ENCODE measurements at places on chromosomes 2 and 18. TPM values are rescaled to one million over a fixed set of nuclear protein-coding genes. Genes with fewer than 3 reads are reported as not detected.

The FSIP2 gene
- total RNA-seq: under 0.01 TPM

DNA sequence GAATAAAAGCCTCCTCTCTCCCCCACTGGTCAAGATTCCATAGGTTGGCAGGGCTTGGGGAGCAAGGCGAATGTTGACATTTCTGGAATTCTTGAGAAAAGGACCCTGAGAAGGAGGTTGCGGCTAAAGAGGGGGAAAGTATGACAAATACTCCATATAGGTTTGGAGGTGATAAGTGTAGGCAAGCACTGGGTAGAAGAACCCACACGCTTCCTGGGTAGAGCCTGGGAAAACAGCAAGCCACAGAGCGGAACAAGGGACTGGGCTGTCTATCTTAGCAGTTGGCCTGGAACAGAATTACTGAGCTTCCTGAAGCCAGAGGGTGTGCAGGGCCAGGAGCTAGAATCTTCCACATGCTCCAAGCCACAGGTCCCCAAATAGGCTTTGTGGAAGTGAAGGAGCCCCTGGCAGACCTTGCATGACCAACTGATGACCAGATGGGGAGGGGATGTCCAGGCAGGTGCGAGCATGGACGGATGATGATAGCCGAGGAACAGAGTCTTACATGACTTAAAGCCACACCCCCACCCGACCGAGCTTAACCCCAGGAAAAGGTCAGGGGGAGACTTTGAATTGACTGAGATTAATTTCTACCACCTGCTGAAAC is 9.9 kb downstream of the PRKAG3 start:
- no peak overlapping the region for H3K4me3 ChIP-seq
- no peak overlapping the region for H3K27ac ChIP-seq
- H3K36me3 ChIP-seq: peaks cover 21% of the 10 kb centered on the region
- DNase-seq: no peak
- H3K4me1 ChIP-seq: no peaks in the 10 kb centered on the region

- H3K4me1 ChIP-seq: peaks cover 8% of the 10 kb centered on the region
- no peak for DNase-seq
- H3K27me3 ChIP-seq: no peaks in the 10 kb centered on the region
- no peak overlapping the region for H3K4me3 ChIP-seq
Measured at GRCh38 chr2:30155202-30155601, 8.4 kb downstream of the YPEL5 start.

DNA sequence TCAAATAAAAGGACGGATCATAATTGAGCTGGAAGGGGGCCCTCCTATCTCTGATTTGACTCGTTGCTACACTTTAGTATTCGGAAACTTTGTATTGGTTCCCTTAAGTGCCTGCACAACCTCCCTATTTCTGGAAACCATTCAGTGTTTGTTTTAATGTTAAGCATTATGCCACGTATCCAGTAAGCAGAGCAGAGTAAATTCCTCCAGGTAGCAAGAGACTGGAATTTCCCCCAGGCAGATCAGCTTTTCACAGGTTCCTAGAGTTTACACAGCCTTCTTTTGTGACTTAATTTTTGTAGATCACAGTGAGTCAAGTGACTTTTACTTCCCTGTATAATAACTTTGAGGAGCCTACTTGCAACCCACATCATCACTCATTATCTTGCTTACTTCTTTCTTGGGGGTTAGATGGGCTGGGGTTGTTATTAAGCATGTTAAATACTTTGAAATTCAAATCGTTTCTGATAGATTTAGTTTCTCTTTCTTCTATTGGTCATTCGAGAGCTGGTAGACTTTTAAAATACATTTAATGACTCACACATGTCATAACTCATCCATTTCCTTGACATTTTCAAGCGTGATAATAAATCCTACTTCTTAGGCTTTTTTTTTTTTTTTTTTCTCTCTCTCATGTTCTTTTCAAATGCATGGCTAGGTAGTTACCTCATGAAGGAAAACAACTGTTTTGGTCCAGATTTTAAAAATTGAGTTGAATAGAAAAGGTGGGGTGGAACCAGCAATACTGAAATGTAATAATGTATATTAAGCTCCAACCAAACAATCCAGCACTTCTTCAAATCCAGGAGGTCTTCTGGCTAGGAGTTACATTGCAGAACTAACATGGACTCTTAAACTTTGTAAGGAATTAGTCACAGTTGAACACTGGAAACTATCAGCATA is 219.3 kb downstream of the NEDD4L start:
- H3K27ac ChIP-seq: no peak overlapping the region
- no peaks in the 10 kb centered on the region for H3K36me3 ChIP-seq
- DNase-seq: no peak
- H3K27me3 ChIP-seq: no peaks in the 10 kb centered on the region
- H3K4me1 ChIP-seq: no peaks in the 10 kb centered on the region

The STPG4 gene
- not detected for total RNA-seq

GRCh38 chr18:54269893-54270844 is 852 bp downstream of the POLI start:
- peaks cover 6% of the 10 kb centered on the region for H3K4me1 ChIP-seq
- peak overlapping the region; percentile 93 for H3K27ac ChIP-seq
- H3K27me3 ChIP-seq: no peaks in the 10 kb centered on the region
- no peaks in the 10 kb centered on the region for H3K36me3 ChIP-seq

- H3K27ac ChIP-seq: no peak overlapping the region
- H3K27me3 ChIP-seq: no peaks in the 10 kb centered on the region
- no peak for DNase-seq
- H3K4me1 ChIP-seq: peaks cover 11% of the 10 kb centered on the region
Measured at GRCh38 chr2:120552079-120552478, 183.6 kb upstream of the GLI2 start.

- no peaks in the 10 kb centered on the region for H3K4me1 ChIP-seq
- H3K36me3 ChIP-seq: no peaks in the 10 kb centered on the region
- H3K27me3 ChIP-seq: no peaks in the 10 kb centered on the region
- H3K4me3 ChIP-seq: no peak overlapping the region
Measured at GRCh38 chr2:165746501-165746900, 47.5 kb downstream of the GALNT3 start.

- no peak overlapping the region for H3K4me3 ChIP-seq
- no peak overlapping the region for H3K27ac ChIP-seq
- H3K36me3 ChIP-seq: peaks cover 14% of the 10 kb centered on the region
- H3K4me1 ChIP-seq: no peaks in the 10 kb centered on the region
- DNase-seq: no peak
Measured at GRCh38 chr2:235747001-235747785, 253.3 kb downstream of the AGAP1 start.

DNA sequence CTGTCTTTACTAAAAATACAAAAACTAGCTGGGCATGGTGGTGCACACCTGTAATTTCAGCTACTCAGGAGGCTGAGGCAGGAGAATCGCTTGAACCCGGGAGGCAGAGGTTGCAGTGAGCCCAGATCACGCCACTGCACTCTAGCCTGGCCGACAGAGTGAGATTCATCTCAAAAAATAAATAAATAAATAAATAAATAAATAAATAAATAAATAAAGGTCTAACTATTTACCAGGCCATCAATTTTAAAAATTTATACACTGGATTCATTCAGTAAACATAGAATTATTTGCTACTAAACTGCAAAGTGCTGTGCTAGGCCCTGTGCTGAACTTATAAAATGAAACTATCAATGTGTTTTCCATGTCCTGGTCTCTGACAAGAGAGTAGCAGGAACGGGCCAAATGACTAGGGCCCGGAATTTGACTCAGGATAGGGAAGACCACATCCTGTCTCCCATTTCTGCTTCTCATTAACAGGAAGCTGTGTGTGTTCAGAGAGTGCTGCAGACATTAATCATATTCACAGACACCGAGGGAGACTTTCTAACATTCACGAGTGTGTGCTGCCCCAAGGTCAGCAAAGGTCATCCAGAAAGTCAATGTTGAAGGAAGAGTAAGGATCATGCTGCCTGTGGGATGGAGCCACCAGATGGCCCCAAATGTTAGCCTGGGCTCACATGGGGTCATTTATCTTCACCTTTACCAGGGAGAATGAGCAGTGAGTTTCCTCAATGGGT is 95.8 kb downstream of the SPP2 start:
- no peak for DNase-seq
- H3K27me3 ChIP-seq: no peaks in the 10 kb centered on the region
- H3K4me3 ChIP-seq: no peak overlapping the region
- no peaks in the 10 kb centered on the region for H3K4me1 ChIP-seq
- H3K27ac ChIP-seq: no peak overlapping the region

- H3K4me1 ChIP-seq: no peaks in the 10 kb centered on the region
- H3K4me3 ChIP-seq: no peak overlapping the region
- DNase-seq: no peak
Measured at GRCh38 chr2:60707750-60708371, 48.2 kb upstream of the PAPOLG start.

DNA sequence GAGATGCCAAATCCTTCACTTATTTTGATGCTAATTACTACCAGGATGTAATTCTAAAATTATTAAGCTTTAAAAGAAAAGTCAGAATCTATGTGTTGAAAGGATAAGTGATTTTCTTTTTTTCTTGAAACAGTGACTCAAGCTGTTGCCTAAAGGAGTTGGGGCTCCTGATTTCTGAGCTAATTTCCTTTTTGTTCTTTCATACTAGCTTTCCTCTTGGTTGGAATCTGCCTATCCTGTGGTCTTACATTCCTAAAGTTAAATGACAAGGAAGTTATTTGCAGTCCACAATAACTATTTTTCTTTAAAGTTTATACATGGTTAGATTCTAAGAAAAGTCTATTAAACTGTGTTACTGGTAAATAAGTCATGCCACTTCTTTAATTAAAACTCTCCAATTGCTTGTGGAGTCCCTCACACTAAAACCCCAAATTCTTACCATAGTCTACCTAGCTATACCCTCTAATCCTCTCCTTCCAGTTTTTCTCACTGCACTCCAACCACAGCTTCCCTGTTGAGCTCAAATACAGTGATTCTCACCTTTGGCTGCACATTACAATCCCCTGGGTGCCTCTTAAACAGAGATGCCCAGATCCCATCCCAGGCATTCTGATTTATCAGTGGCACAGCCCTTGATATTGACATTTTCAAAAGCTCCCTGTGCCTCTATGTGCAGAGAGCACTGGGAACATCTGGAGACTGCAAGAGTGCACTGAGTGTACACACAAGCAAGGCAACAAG is 63.3 kb upstream of the EFEMP1 start:
- no peak for DNase-seq
- no peak overlapping the region for H3K27ac ChIP-seq
- H3K4me1 ChIP-seq: peaks cover 3% of the 10 kb centered on the region
- H3K27me3 ChIP-seq: no peaks in the 10 kb centered on the region

DNA sequence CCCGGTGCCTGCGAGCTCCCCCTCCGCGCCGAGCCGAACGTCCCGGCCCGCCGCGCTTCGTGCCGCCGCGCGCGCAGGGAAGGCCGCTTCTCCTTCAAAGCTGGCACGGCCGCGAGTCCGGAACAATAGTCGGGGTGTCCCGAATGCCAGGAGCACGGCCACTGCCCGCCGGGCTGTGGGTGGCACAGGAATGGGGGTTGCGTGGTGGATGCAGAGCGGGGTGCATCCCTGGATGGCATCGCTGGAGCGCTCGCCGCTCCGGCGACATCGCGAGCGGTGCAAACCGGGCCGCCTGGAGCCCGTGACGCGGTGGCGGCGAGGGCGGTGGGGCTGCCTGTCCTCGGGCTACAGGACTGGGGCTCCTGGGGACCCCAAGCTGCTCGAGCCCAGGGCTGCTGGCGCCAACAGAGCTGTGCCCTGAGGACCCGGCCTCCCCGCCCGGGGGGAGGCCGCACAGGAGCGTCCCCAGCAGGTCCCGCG is 1.1 kb upstream of the SATB2 start:
- peak overlapping the region; percentile 87 for H3K4me3 ChIP-seq
- no peak for DNase-seq
- H3K27ac ChIP-seq: peak overlapping the region; percentile 85
- H3K36me3 ChIP-seq: no peaks in the 10 kb centered on the region
- H3K27me3 ChIP-seq: peaks cover 17% of the 10 kb centered on the region
- H3K4me1 ChIP-seq: peaks cover 21% of the 10 kb centered on the region

GRCh38 chr2:127449414-127449813 is 31.2 kb downstream of the PROC start:
- H3K36me3 ChIP-seq: no peaks in the 10 kb centered on the region
- H3K27me3 ChIP-seq: no peaks in the 10 kb centered on the region
- DNase-seq: no peak
- H3K4me3 ChIP-seq: no peak overlapping the region
- H3K27ac ChIP-seq: no peak overlapping the region

DNA sequence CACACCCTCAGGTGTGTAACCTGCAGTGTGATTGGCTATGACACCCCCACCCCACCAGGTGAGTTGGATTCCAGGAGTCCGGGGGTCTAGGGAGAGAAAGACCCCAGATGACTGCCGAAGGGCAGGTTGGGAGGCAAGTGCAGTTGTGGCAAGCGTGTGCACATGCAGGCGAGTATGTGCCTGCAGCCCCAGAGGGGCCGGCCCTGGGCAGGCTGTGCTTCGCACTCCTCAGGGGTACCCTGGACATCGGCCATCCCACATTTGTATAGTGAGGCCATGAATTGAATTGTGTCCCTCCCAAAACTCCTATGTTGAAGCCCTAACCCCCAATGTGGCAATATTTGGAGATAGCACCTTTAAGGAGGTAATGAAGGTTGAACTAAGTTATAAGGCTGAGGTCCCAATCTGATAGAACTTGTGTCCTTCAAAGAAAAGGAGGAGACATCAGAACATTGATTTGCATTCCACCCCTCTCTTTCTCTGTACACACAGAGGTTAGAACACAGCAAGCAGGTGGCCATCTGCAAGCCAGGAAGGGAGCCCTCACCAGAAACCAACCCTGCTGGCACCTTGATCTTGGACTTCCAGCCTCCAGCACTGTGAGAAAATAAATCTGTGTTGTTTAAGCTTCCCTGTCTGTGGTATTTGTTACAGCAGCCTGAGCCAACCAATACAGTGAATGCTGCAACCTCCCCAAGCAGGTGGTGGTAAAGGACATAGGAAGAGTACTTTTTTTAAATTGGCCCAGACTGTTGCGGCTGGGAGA is 241.8 kb downstream of the TFCP2L1 start:
- H3K4me1 ChIP-seq: peaks cover 4% of the 10 kb centered on the region
- no peaks in the 10 kb centered on the region for H3K36me3 ChIP-seq
- no peaks in the 10 kb centered on the region for H3K27me3 ChIP-seq
- H3K4me3 ChIP-seq: no peak overlapping the region
- no peak overlapping the region for H3K27ac ChIP-seq

The SNORC gene
- total RNA-seq: not detected

GRCh38 chr2:63977904-63978303 is 41.3 kb downstream of the VPS54 start:
- H3K36me3 ChIP-seq: peaks cover 36% of the 10 kb centered on the region
- H3K27ac ChIP-seq: no peak overlapping the region
- no peaks in the 10 kb centered on the region for H3K27me3 ChIP-seq
- H3K4me3 ChIP-seq: no peak overlapping the region
- no peaks in the 10 kb centered on the region for H3K4me1 ChIP-seq

DNA sequence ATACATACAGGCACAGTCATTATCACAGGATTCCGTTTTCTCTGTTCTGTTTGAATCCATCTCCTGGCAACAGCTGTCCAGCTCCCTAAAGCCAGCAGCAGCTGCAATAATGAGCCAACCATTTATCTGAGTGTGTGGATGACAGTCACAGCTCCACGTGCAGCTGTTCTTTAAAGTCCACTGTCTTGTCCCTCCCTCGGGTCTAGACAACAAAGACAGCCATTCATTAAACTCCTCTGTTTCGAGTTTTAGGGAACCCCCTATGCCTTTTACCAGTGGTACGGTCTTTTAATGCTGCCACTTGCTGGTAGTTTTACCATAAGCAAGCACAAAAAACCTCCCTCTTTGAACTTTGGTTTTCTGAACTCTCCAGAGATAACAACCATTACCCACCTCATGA is 16.0 kb upstream of the MSGN1 start:
- no peak for DNase-seq
- no peak overlapping the region for H3K4me3 ChIP-seq
- H3K4me1 ChIP-seq: no peaks in the 10 kb centered on the region
- H3K36me3 ChIP-seq: no peaks in the 10 kb centered on the region
- H3K27me3 ChIP-seq: no peaks in the 10 kb centered on the region
